Foreskin melanocyte (primary cell): ENCODE measurements at places on chromosomes 4 and X.

- DNase-seq: no peak
These were observed 101.9 kb upstream of the SLC7A11 start for GRCh38 chr4:138344054-138344453.

DNA sequence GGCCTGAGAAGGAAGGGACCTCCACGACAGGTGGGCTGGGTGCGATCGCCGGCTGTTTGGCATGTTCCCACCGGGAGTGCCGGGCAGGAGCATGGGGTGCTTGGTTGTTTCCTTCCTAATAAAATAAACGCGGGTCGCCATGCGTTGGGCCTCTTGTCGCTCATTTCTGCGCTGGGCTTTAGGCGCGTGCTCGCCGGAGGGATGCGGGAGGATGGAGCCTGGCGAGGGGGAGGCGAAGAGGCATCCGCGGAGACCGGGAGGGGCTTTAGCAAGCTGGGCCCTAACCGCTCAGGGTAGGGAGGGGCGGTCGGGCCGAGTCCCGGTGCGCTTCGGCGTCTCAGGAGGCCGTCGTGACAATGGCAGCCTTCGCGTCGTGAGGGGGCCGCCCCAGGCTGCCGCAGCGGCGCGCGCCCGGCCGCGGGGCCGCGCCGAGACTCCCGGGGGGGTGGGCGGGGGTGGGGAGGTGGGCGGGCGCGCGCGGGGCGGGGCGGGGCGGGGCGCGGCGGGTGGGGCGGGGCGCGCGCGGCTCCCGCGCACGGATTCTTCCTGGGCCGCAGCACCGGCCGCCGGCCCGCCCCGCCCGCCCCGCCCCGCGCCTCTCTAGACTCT, 476 bp upstream of the GDI1 start:
- no peak for DNase-seq

GRCh38 chrX:46298821-46299220, 246.4 kb downstream of the ZNF674 start:
- DNase-seq: no peak

GRCh38 chr4:22410645-22411247, 105.1 kb downstream of the ADGRA3 start:
- DNase-seq: no peak

DNA sequence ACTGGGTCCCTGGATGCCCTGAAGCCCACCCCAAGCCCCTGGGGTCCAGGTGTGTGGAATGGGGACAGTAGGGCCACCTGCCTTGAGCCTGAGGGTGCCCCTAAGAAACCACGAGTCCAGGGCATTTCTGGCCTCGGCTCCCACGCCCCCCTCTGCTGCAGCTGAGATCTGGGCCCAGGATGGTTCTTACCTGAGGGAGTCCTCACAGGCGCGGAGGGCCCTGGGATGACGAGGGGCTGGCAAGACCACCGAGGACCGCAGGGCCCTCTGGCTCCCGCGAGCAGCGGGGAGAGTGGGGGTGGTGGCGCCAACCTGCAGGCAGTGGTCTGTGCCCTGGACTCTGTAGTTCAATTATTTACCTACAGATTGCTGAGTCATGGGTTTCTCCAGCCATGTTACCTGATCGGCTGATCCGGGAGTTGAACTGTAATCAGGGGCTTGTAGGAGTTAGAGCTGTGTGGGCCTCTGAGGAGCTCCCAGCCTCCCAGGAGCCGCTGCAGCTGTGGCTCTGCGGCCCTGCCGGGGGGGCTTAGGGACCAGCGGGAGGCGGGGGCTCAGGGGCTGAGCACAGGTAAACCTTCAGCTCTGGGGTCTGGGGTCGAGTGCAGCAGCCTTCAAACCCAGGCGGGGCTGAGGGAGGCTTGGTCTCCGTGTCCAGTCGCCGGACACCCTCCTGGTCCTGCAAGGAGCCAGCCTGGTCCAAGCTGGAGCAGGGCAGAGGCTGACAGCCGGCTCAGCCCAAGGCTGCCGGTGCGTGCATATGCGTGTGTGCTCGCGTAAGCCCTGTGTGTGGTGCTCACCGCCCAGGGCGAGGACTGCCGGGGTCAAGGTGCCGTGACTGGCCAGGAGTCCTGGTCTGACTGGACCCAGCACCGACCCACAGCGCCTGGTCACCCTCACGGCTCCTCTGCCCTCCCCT, at the start of gene SLC26A1:
Gene SLC26A1 (minus strand): TSS at position 294 of the 919 bp plus-strand sequence. CDS start 1,701 bp downstream, outside the sequence.
- DNase-seq: no peak

GRCh38 chr4:81505004-81505598, 33.4 kb upstream of the RASGEF1B start:
- peak; percentile 55 for DNase-seq

GRCh38 chrX:139892512-139892911, 40.3 kb downstream of the ATP11C start:
- DNase-seq: no peak

GRCh38 chr4:36394352-36394903, 113.0 kb downstream of the DTHD1 start:
- no peak for DNase-seq

GRCh38 chrX:78092296-78092695, 11.8 kb upstream of the PGK1 start:
- peak; percentile 68 for DNase-seq

- no peak for DNase-seq
These were observed 87.6 kb upstream of the JADE1 start for GRCh38 chr4:128721896-128722295.

- DNase-seq: no peak
These were observed 280.0 kb downstream of the ANKRD50 start for GRCh38 chr4:124432500-124432899.

DNA sequence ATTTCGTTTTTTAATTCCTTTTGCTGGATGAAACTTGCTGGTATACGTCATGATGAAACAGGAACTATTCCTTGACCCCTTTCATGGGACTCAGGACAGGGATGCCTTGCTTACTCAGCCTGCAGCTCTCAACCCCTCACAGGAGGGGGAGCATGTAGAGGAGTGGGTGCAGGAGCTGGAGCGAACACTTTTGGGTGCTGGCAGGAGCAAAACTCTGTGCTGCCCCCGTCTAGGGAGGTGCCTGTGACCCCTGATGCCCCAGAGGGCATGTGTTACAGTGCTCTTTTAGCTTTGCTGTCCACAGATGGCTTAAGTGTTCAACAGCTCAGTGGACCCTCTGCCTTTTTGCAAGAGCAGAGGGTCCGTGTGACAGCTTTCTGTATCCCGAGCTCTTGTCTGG, 56.8 kb upstream of the TEX13C start:
- DNase-seq: no peak

DNA sequence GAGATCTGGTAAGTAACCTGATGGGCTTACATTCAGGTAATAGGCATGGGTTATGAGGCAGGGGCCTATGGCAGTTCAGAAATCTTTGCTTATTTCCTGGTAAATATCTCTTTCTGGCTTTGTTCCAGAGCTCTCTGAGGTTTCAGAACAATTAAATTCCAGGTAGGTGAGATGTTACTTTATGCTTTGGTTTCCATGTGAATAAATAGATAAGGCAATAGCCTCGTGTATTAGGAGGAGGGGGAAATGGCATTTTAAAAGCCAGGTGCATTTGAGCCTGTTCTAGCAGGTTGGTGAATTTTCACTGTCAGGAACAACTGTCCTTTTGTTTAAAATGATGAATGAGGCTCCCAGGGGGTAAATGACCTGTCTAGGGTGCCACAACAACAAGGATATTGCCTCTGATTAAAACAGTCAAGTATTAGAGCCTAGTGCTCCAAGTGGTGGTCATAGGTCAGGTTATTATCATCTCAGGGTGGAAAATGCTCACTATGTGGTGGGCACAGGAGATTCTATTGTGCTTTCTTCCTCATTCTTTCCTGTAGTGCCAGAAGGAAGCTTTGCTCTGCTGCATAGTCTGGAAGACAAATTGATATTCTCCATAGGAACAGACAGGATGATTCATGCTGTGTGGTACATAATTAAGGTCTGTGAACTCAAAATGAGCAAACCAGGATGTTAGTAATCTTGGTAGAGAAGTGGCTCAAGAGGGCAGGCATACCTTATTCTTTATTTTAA, 296.2 kb downstream of the INPP4B start:
- DNase-seq: peak; percentile 71

- DNase-seq: no peak
These were observed 59.9 kb downstream of the ZNF827 start for GRCh38 chr4:145878501-145879435.

GRCh38 chr4:188822698-188823097, 683.5 kb downstream of the TRIML1 start:
- DNase-seq: no peak

DNA sequence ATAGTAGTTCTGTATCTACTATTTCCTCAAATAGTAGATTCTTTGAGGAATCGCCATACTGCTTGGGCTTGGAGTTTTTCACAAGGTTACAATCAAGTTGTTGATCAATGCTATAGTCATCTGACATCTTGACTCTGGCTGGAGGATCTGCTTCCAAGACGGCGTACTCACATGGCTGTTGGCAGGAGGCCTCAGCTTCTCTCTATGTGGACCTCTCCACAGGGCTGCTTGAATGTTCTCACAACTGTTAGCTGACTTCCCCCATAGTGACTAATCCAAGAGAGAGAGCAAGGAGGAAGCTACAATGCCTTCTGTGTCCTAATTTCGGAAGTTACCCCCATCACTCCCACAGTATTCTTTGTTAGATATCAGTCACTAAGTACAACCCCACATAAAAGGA, 10.3 kb downstream of the EGFL6 start:
- peak; percentile 12 for DNase-seq

DNA sequence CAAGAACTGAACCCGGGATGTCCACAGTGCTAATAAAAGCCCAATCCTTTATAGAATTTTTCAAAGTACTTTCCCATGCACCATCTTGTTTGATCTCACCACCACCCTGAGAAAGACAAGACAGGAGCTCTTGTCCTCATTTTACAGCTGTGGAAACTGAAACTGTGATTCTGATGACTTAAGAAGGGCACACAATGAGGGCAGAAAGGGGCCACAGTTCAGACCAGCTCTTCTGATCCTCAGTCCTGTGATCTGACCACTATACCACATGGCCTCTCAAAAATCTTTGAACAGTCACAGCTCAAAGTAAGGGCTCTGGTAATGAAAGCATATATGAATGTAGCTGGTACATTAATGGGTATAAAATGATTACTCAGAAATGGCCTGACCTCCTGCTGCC, 127.3 kb upstream of the CPEB2 start:
- DNase-seq: peak; percentile 73

GRCh38 chr4:10173037-10173753, 56.6 kb upstream of the WDR1 start:
- DNase-seq: no peak

GRCh38 chr4:80263541-80264351, 2.7 kb upstream of the FGF5 start:
- DNase-seq: no peak

DNA sequence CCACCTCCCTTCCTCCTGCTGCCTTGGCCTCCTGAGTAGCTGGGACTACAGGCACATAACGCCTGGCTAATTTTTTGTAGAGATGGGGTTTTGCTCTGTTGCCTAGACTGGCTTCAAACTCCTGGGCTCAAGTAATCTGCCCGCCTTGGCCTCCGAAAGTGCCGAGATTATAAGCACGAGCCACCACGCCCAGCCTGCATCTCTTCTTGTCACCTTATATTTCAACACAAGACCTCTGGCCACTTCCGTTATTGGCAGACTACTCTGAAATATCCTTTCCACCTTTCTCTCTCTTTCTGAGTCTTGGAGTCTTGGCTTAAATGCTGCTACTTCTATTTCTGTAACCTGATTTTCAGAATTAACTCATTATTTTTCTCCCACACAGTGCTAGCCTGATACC, 5.6 kb downstream of the KIAA0232 start:
- DNase-seq: no peak

DNA sequence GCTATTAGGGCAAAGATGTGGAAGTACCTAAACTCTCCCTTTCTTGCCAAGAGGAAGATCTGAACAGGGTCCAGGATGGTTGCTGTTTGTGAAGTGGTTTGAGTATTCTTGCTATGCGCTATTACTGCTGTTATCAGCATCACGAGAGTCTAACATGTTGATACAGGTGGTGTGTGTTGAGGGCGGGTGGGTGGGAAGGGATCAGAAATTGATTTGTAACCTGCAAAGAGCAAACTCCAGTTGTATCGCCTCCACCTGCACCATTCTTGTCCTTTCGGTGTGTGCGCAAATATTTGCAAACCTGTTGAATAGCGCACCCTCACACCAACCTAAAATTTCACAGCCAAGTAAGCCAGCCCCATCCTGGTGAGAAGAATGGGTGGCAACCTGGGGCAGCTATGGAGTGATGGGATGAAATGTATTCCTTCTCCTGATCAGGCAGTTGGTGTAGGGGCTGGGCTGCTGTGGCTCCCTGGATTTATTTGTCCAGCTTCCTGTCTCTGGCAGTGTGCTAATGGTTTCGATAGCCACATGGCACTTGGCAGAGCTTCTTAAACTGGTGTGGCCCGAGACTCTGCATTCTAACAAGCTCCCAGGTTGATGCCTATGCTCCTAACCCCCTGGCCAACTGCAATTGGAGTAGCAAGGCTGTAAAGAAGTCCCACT, 102.6 kb upstream of the SCML1 start:
- DNase-seq: no peak

DNA sequence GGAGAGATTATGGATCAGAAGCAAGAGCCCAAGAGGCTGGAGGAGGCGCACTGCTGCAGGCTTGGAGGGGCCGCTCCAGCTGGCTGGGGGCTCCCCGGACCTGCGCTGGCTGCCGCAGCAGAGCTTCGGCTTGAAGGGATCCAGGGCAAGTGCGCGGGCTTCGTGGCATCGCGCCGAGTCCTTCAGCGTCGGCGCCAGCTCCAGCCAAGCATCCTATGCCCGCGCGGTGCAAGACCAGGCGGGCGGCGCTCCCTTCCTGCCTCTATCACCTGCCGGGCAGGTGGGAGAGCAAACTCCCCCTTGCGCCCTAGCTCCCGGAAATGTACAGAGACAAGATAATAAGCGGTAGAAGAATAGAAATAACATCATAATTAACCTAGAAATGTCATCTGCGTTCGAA, 10.5 kb upstream of the UCP1 start:
- no peak for DNase-seq

DNA sequence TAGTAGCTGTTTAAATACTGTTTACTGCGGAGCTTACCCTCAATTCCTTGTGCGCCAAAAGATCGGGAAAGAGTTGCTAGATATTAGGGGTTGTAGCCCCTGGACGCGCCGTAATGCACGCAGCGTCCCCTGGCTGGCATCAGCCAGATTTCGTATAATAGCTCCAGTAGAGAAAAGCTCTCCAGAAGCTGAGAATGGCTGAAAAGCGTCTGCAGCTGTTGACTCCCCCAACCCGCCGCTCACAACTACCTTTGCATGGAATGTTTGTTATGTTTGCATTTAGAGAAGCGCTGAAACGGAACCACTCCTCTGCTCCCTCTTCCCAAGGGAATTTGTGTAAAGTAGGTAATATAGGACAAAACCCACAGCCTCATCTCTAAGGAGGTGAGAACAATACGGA, 3.7 kb downstream of the DOCK11 start:
- DNase-seq: no peak

DNA sequence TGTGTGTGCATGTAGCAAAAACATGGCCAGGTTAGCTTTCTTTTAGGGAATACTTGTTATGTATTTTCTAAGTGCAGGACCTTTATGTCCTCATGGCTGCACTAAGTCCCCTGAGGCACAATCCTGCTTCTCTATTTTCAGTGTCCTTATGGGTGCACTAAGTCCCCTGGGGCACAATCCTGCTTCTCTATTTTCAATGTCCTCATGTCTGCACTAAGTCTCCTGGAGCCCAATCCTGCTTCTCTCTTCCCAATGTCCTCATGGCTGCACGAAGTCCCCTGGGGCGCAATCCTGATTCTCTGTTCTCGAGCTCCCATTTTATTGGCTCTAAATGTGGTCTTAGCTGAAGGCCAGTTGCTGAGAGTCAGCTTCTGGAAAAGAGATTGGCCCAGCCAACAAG, 49.7 kb upstream of the GPRIN3 start:
- no peak for DNase-seq

GRCh38 chrX:108332281-108332680, 105.9 kb downstream of the COL4A6 start:
- no peak for DNase-seq
